Activated CD4-positive, alpha-beta T cell treated with anti-CD3 and anti-CD28 coated beads, Interleukin-2, amount 10 ng/mL, durations not matched to agents 24 days and 14 days (primary cell): ENCODE measurements at places on chromosomes 16 and 17.

DNA sequence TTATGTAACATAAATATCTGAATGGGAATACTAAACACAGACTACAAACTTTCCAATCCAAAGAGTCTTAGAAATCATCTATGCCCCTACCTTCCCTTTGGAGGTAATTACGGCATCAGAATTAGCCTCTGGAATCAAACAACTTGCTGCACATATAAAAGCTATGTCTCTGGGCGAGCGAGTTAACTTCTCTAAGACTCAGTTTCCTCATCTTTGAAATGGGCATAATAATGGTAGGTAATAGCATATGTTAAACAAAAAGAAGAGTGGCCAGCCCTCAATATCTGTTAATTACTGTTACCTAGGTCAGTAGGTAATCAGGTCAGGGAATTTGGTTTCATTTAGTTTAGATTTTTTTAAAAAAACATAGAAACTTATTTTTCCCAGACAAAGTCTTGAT, 153.5 kb downstream of the TOX3 start:
- DNase-seq: no peak

DNA sequence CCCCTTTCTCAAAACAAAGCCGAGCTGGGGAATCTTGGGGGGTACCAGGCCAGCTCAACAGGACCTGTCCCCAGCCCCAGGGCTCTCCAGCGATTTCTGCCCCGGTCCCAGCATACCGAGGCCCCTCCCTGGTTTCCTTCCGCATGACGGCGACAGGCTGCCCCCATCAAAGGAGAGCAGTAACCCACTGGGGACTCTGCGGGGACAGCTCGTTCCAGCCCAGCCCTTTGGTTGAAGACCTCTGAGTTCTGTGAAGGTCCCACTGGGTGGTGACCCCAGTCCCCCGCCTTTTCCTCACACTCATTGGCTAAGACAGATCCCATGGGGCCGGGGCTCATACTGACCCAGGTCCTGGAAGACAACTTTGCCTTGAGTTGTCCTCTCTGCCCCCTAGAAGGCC, 4.1 kb downstream of the SMTNL2 start:
- DNase-seq: no peak

DNA sequence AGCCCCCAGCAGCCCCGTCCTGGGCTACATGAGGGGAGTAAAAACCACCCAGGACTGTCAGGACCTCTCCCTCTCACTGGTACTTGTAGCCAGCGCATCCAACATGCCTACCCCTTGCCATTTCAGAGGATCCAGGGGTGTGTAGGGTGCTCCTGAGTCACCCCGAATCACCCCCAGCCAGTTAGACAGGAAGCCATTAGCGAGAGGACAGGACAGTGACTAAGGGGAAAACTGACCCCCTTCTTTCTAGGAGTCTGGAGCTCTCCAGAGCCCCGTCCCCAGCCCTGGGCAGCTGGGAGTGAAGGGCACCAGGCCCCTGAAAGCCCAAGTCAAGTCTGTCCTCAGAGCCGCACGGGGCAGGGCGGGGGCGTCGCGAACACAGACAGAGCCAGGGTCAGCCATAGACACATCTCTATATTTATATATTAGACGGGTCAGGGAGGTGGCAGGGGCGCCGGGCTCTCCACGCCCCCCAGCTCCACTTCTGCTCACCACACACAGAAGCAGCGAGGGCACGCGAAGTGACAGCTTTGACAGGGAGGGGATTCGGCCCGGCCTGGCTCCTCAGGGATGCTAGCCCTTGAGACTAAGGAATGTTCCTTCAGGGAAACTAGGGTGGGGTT, 485 bp upstream of the GDPD3 start:
- DNase-seq: no peak

DNA sequence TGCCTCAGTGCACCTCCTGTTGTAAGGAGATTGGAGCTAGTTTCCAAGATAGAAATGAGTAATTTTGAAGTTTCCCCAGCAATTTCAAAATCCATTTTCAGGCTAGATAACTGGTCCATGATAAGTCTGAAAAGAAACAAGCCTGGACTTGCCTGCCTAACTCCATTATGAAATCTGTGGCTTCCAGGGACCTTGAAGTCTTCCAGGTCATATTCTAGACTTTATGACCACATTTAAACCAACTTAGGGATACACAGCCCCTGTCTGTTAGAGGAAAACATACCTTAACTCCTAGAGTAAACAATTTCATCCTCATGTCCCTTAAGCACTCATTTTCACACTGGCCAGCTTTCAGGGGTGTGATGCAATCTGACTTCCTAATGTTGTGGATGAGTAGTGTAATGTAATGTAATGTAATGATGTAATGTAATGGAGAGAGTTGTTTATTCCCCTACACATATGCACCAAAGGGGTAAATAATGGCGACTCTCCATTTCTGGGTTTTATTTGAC, 96.7 kb upstream of the FAM20A start:
- no peak for DNase-seq

DNA sequence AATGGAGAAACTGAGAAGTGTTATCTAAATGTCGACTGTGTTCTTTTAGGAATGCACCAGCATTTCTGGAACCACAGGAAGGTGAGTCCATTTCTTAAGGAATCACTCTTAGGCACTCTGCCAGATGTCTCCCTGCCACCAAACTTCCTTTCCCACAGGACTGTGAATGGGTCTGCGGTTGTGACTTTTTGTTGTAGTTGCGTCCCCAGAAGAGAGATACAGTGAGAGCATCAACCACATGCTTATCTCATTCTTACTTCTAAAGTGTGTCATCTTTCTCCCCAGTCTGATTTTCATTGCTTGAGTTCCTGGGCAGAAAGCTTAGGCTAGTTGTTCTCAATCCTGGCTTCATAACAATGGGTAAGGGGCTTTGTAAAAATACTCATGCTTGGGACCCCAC, 13.4 kb downstream of the ITPRIPL2 start:
- DNase-seq: peak; percentile 62

GRCh38 chr17:19345067-19345460, 17.5 kb downstream of the B9D1 start:
- DNase-seq: no peak

DNA sequence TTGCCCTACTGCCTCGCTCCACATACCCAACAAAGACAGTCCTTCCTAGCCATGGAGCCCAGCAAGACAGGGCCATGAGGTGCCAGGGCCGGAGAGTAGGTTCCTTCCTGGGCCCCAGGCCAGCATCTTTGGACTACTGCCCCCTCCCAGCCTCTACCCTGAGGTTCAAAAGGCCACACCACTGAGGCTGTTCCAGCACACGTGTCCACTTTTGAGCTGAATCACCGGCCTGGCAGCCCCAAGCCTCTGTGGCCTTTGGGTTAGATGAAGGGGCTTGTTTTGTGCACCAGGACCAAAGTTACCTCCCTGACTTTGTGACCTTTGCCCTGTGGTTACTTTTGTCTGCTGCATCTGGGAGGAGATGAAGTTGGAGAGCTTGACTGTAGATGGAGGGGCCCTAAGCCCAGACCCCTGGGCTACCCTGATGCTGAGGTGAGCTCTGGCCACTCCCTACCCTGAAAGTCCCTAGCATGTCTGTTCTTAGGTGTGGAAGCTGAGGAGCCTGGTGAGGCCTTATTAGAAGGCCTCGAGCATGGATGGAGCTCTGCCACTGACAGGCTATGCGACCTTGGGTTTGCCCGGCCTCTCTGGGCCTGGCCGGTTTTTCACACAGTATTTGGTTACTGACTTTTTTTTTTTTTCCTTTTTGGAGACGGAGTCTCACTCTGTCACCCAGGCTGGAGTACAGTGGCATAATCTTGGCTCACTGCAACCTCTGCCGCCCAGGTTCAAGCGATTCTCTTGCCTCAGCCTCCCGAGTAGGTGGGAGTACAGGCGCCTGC, 12.0 kb downstream of the SEZ6 start:
- no peak for DNase-seq

DNA sequence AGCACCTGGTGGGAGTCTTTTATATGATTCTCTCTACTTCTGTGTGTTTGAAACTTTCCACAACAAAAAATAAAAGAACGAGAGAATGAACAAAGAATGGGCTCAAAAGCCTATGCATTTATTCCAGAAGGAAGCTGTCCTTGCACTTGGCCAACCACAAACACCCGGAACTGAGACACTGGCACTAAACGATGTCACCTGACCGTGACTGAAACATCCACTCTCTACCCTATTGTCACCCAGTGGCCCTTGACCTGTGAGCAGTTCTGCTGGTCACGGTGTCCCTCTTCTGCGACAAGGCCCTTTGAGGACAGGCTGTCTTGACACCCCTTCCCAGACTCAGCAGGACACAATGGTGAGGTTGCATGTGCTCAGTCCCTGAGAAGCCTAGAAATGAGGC, 56.6 kb downstream of the TEKT5 start:
- no peak for DNase-seq

DNA sequence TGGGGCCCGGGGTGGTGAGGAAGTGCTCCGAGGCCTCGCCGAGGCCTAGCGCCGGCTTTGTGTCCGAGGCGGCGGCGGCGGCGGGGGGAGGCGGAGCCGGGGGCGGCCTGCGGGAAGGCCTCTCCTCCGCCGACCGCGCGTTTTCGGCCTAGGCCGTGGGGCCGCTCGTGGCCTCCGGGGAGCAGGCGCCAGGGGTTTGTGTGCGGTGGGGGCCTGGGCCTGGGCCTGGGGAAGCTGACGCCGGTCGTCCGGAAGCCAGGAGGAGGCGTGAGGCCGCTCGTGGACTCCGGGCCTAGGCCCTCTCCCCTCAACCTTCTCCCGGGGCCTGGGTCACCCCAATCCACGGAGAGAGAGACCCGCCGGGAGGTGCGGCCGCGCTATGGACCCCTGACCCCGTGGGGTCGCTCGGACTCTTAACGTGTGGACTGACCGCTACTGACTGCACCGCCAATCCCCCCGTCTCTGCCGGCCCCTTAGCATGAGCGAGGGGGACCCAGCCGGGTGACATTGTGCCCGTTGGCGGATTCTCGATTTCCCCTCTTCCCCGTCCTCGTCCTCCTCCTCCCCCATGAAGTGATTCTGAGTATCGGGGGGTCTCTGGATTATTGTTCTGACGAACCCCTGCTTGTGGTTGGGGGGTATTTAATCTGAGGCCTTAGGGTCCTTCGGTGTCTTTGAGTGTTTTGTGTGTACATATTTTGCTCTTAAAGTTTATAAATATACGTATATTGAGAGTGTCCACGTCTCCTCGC, 660 bp downstream of the RBBP6 start:
- DNase-seq: peak; percentile 89

DNA sequence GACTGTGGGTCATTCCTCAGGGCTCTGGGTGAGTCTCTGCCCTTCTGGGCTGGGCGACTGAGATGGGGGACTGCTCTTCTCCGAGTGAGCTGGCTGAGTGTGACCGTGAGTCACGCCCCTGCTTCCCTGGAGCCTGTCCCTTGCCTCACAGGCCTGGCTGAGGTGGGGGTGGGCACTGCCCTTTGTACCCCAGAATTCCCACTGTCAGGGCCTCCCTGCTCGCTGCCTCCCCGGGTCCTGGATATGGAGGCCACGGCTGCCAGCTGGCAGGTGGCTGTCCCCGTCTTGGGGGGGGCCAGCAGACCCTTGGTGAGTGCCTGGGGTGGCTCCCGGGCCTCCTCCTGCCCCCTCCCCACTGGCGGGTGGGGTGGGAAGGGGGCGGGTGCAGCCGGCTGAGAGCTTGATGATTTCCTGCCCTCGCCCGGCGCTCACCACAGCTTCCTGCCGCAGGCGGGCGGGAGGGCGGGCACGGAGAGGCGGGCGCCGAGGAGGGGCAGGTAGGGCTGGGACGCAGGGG, at the start of gene LAT:
Gene LAT, plus strand, starts transcription at position 434 of the 517 bp plus-strand sequence. CDS start 366 bp downstream, outside the sequence.
- DNase-seq: peak; percentile 93
